MCF 10A (cell line): ENCODE measurements at places on chromosomes 4 and X.

DNA sequence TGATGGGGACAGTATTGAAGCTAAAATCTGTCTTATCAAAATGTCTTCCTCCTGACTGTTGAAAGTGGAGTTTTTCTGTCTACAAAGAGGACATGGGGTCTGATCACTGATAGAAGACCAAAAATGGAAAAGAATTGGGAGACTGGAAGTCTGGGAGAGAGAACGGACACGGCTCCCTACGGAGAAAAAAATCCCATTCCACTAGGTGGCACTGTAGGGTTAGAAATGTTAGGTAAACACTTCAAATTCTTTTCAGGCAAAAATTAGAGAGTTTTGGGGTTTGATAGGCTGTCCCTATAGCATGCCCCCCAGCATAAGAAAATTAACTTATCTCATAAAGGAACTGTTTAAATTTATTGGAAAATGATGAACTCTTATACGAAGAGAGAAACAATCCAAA, 200.5 kb downstream of the FAM133A start:
- DNase-seq = peak; percentile 64

DNA sequence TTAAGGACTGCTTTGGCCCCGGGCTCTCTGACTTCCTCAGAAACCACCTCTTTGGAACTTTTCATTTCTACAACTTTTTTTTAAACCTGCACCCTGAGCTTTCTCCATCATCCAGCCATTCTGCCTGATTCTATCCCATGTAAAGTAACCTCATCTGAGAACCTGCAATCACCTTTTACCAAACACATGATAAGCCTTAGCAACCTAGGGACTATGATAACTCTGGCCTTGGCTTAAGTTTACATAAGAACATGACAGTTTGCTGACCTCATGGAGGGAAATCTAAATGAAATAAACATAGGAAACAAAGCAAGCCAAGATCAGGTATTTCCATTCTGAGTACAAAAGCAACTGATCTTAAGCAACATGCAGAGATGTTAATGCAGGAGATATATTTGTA, 15.7 kb upstream of the TMEM150C start:
- DNase-seq = no peak

DNA sequence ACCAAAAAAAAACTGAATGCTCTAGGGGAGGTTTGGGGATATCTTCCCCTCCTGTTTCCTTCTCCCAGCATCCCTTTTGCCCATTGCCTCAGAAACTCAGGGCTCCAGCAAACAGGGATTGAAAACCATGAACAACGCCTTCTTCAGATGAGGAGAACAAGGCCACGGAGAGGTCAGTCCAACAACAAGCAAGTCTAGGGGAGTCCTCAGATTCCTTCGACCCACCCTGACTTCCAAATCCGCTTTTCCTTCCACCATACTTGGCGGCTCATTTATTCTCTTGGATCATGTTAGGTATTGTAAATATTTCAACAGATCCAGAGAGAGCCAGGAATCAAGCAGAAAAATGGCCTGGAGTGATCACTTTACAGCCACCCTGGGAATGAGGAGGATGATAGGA, 21.9 kb downstream of the REELD1 start:
- DNase-seq = no peak

DNA sequence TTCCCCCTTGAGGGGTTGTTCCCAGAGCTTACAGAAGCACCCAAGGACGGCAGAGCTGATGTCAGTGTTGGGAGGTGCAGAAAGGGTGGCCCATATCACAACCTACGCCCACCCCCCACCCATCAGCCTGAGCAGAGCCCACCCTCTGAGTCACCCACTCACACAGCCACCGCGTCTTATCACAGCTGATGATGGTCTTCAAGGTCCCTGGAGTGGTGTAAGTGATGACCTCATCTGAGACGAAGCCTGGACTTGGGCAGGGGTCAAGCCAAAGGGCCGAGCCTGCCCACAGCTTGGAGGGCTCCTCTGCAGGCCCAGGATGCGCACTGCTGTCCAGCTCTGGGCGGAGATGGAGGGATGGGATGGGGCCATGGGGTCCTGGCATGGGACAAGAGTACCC, 3.0 kb upstream of the HTRA3 start:
- no peak for DNase-seq

DNA sequence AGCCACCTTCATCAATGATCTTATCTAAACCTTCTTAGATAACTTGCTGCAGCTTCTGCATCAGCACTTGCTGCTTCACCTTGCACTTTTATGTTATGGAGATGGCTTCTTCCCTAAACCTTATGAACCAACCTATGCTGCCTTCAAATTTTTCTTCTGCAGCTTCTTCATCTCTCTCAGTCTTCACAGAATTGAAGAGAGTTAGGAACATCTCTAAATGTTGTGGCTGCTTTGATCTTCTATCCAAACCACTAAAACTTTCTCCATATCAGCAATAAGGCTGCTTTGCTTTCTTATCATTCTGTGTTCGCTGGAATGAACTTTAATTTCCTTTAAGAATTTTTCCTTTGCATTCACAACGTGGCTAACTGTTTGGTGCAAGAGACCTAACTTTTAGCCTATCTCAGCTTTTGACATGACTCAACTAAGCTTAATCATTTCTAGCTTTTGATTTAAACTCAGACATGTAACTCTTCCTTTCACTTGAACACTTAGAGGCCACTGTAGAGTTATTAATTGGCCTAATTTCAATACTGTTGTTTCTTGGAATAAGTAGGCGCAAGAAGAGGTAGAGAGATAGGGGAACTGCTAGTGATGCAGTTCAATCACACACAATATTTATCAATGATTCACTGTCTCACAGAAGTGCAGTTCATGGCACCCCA, 36.1 kb upstream of the CORIN start:
- no peak for DNase-seq

DNA sequence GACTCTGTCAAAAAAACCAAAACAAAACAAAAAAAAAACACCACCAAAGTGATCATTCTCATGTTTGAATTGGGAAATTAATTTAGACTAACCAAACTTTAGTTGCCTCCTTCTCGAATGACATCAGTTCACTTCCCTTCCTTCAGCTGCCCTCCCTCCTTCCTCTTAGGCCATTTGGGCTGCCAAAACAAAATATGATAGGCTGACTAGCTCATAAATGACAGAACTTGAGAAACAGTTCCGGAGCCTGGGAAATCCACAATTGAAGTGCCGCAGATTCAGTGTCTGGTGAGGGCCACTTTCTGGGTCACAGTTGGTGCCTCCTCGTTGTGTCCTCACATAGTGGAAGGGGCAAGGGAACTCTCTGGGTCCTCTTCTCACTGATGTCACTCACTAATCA, 16.1 kb upstream of the WAS start:
- DNase-seq = no peak

DNA sequence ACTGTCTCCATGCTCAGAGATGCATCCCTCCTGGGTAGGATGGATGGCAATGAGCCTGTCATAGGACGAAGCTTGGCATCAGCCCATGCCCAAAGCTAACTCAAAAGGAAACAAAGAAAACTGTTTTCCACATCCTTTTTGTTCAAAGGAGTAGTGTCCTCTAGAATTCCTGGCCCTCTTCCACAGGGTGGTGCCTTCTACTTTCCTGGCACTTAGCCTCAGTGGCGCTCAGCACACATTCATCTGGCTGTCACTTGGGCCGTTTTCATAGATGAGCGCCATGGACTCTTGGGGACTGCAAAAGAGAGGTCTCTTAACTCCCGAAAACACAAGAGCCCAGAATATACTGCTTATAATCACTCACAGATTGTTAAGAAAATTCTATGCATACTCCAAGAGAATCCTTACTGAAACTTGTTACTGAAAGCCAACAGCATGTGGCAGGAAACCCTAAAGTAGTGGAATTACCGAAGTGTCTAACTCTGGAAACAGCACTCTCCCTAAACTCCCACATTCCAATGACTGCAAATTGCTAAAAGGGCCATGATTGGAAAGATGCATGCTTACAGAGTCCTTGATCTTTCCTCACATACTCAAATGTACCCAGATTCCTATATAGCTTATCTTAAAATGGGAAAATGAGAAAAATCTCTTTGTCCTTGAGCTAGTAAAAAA, 110.0 kb downstream of the HS6ST2 start:
- DNase-seq = no peak

GRCh38 chrX:133923548-133923947, 61.8 kb downstream of the GPC3 start:
- no peak for DNase-seq

DNA sequence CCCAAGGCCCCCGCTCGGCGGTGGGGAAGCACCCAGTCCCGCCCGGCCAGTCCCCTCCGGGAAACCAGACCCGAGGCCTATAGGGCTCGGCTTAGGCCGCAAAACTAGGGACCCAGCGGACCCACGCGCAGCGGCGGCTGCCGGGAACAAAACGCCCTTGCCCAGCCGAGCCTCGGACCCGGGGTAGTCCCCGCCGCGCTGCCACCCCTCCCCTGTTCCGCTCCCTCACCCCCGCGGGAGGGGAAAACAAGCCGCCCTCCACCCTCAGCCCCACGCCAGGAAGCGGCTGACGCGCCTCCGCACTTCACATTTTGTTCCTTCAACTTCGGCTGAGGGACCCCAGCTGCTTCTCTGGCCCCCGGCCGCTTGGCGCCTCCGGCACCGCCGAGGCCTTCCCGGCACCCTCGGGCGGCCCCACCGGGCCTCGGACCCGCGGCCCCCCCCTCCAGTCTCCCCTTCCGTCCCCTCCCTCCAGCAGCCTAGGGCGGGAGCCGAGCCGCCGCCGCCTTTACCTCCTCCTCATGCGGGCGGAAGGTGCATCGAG, 694 bp downstream of the PDS5A start:
- peak; percentile 39 for DNase-seq

- peak; percentile 96 for DNase-seq
These were observed 4.3 kb downstream of the ELOVL6 start for GRCh38 chr4:110193822-110194761.

- DNase-seq = peak; percentile 11
These were observed 748.9 kb upstream of the MAGEB2 start for GRCh38 chrX:29466456-29466855.

- no peak for DNase-seq
These were observed 82.1 kb downstream of the NAT8L start for GRCh38 chr4:2141022-2141761.

DNA sequence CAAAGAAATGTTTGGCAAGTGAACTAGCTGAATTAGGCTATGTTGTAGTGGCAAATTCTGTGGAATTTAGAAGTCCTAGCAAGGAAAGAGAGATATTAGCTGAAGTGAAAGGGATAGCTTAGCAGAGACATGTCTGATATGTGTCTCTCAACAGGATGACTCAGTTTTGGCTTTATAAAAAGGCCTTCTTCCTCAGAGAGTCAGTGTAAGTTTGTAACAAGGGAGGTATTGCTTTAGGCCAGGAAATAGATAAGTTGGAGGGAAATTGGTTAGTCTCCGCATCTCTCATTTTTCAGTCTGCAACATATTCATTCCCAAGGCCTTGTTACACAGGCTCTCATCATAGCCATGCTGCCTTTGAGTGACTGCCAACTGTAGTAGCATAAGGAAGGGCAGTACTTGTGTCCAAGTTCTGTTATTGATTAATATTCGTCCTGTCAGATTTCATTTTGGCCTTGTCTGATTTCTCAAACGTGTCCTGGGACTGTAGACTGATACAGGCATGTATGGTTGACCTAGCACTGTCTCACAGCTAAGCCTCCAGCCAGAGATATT, 4.0 kb downstream of the TMEM164 start:
- no peak for DNase-seq

GRCh38 chr4:184205243-184205642, 12.4 kb downstream of the ENPP6 start:
- no peak for DNase-seq

DNA sequence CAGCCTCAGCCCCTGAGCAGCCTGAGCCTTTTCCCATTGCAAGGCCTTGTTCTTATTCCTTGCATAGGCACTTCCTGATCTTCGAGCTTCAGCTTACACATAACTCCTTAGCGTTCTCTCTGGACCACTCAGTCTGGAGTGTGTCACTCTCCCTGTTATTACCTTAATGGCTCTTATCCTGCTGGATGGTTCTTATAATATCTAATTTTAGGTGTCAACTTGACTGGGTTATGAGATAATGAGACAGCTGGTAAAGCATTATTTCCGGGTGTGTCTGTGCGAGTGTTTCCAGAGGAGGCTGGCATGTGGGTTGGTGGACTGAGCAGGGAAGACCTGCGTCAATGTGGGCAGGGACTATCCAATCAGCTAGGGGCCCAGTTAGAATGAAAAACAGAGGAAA, 75.7 kb downstream of the HAUS3 start:
- no peak for DNase-seq

DNA sequence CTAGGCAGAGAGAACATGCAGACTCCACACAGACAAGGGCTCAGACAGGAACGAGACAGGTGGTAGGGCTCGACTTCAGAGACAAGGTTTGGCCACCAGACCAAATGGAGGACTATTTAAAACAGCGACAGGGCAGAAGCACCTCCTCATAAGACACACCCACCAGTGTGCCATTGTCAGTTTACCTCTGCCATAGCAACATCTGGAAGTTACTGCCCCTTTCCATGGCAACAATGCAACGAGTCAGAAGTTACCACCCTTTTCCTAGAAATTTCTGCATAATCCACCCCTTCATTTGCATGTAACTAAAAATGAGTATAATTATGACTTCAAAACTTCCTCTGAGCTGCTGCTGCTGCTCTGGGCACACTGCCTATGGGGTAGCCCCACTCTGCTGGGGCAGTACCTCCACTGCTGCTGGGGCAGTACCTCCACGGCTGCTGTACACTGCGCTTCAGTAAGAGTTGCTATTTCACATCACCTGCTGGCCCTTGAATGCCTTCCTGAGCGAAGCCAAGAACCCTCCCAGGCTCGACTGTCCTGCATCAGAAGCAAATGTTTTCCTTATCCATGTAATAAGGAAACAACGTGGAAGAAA, 2222.3 kb upstream of the AGA start:
- DNase-seq = no peak

DNA sequence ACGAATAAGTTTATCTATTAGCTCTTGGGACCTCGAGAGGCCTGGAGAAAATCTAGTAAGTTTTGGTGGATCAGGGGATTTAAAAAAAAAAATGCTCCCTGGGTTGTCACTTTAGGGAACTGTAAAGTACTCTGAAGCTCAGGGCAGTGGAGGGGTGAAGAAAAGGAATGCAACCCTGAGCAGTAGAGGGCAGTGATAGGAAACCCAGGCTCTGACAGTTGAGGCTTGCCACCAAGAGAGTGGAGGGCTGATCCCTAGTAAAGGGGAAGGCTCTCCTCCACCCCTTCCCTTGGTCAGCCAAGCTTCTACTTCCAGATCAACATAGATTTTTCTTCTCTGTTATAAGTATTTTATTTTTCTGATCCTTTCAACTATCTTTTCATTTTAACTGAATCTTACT, 73.1 kb downstream of the FBXO8 start:
- no peak for DNase-seq

GRCh38 chrX:71067712-71068043, 456 bp downstream of the SNX12 start:
- DNase-seq = no peak

DNA sequence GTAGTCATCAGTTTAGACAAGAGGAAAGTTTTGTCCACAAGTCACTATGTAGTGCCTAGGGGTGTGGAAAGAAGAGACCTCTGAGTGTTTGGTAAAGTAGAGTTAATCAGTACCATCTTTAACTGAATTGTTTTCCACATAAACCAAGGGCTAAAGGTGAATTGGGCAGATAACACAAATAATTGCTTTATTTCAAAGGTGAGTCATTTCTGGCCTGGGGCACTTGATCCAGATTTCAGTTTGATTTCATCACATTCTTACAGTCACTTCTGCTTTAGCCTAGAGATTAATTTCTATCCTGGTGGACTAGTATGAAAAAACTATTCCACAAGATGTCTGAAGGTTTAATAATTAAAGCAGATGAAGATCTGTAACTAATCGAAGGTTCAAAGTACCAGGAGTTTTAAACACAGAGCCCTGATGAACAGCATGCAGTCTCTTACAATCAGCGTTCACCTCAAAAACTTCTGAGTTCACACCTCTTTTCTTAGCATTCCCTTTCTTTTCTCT, 74.5 kb upstream of the BOD1L1 start:
- peak; percentile 89 for DNase-seq
